Peyer's patch (tissue), 4 donors: ENCODE measurements at places on chromosomes 2 and 18. TPM values are rescaled to one million over a fixed set of nuclear protein-coding genes. Genes with fewer than 3 reads are reported as not detected.

Gene GCKR
- not detected for total RNA-seq

- no peak overlapping the region for H3K4me3 ChIP-seq
- no peak overlapping the region for H3K27ac ChIP-seq
- H3K36me3 ChIP-seq, result no peaks in the 10 kb centered on the region
- no peak for DNase-seq
- H3K27me3 ChIP-seq, result no peaks in the 10 kb centered on the region
- no peaks in the 10 kb centered on the region for H3K4me1 ChIP-seq
Measured at GRCh38 chr2:141280037-141280436, 850.8 kb downstream of the LRP1B start.

DNA sequence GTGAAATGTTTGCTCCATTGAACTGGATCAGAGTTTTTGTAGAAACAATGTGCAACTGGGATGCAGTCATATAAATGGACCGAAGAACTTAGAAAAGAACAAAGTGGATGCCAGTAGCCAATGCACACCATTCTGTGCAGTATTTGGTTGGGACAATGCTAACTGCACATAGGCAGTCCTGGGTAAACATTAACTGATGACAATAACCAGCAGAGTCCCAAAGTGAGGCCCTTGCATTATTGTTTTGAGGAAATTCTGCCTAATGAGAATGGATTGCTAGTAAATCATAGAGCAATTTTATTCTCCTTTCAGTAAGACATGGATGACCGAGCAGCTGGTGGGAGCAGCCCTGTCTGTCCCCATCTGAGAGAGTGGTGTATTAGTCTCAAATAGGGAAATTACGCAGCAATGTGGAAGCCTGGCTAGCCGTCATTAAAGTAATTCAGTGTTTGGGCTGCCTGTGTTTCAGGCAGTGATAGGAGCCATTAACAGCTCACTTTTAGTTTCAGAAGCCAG lies 94.9 kb downstream of the KCTD1 start:
- no peak overlapping the region for H3K27ac ChIP-seq
- DNase-seq, result no peak
- H3K36me3 ChIP-seq, result no peaks in the 10 kb centered on the region
- H3K27me3 ChIP-seq, result no peaks in the 10 kb centered on the region

DNA sequence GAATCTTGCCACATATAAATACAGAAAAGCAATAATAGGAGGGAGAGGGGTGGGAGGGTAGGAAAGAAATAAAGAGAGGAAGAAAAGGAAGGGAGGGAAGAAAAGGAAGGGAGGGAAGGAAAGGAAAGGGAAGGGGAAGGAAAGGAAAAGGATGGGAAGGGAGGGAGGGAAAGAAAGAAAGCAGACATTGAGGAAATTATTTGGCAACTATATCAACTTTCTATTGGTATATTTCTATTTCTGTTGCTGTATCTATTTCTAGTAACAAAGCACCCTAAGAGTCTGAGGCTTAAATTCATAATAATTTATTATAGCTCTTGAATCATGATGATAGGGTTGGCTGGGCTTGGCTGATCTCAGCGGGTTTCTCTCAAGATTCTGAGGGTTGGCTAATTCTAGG lies 648.0 kb downstream of the CCDC85A start:
- DNase-seq, result no peak
- H3K27ac ChIP-seq, result no peak overlapping the region
- no peaks in the 10 kb centered on the region for H3K4me1 ChIP-seq
- H3K36me3 ChIP-seq, result no peaks in the 10 kb centered on the region

DNA sequence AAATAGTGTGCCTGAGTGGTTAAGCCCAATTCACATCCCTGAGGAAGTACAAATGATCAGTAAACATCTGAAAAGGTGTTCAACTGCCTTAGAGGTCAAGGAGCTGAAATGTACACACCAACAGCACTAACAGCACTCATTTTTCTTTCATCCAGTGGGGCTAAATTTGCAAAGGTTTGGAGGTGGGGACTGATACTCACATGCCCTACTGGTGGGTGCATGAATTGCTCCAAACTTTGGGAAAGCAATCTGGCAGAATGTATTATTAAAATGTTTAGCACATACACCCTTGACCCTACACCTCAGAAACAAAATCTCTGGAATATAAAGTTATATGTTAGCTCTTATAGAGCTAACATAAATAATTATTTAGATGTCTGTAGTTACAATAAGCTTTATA lies 19.0 kb upstream of the FAM178B start:
- H3K36me3 ChIP-seq, result no peaks in the 10 kb centered on the region
- H3K4me1 ChIP-seq, result no peaks in the 10 kb centered on the region
- DNase-seq, result no peak
- no peak overlapping the region for H3K27ac ChIP-seq

GRCh38 chr2:9982248-9982647 lies 30.8 kb downstream of the GRHL1 start:
- H3K27me3 ChIP-seq, result no peaks in the 10 kb centered on the region
- no peaks in the 10 kb centered on the region for H3K4me1 ChIP-seq
- no peak overlapping the region for H3K4me3 ChIP-seq
- DNase-seq, result no peak
- H3K27ac ChIP-seq, result no peak overlapping the region

GRCh38 chr18:49884959-49885358 lies 71.6 kb upstream of the ACAA2 start:
- H3K27me3 ChIP-seq, result no peaks in the 10 kb centered on the region
- H3K36me3 ChIP-seq, result peaks cover 3% of the 10 kb centered on the region
- H3K4me1 ChIP-seq, result no peaks in the 10 kb centered on the region
- no peak for DNase-seq
- no peak overlapping the region for H3K4me3 ChIP-seq
